ENCODE measurements at places on chromosomes 3 and 15.

- no peak for DNase-seq
These were observed 575.6 kb downstream of the GRM7 start for GRCh38 chr3:7436542-7436941.

GRCh38 chr3:14477311-14477935, 62.7 kb downstream of the GRIP2 start:
- DNase-seq: no peak

DNA sequence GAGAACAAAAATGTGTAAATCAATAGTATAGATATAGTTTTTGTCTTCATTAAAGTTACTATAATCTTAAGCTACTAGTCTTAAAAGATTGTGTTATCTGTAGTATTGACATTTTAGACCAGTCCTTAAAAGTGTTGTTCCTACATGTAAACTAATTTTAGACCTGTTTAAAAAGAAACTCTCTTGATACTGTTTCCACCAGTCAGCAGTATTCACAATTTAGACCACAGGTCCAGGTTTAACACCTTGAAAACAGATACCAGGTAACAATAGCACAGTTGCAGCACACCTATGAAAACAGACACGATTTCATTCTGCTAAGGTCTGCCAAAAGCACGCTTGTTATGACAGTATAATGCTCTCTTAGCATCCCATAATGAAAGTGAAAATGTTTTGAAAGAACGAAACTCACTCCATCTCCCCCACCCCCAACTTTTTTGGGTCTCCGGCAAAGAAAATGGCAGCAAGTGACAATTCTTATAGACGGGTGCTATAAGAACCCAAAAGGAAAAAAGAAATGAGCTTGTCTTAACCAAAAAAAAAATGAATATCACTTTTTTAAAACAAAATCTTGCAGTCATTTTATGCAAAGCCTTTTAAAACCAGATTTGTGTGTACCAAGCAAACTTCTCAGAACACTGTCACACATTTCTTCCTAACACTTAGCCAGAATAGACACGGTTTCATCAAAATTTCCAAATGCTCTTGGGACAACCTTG, 1.6 kb downstream of the EIF4E3 start:
- DNase-seq: no peak

GRCh38 chr15:99250001-99250400, 620 bp upstream of the TTC23 start:
- no peak for DNase-seq

GRCh38 chr3:99825004-99825640, 7.5 kb downstream of the CMSS1 start:
- no peak for DNase-seq
